Stimulated activated CD4-positive, alpha-beta T cell treated with anti-CD3 and anti-CD28 coated beads, Interleukin-1b, Interleukin-23, amount 100 ng/mL, for 1 hour (primary cell): ENCODE measurements at places on chromosomes 7 and 10.

- no peak for DNase-seq
Measured at GRCh38 chr10:77228559-77228958, 409.0 kb downstream of the KCNMA1 start.

- no peak for DNase-seq
Measured at GRCh38 chr7:966291-967069, 8.9 kb downstream of the COX19 start.

DNA sequence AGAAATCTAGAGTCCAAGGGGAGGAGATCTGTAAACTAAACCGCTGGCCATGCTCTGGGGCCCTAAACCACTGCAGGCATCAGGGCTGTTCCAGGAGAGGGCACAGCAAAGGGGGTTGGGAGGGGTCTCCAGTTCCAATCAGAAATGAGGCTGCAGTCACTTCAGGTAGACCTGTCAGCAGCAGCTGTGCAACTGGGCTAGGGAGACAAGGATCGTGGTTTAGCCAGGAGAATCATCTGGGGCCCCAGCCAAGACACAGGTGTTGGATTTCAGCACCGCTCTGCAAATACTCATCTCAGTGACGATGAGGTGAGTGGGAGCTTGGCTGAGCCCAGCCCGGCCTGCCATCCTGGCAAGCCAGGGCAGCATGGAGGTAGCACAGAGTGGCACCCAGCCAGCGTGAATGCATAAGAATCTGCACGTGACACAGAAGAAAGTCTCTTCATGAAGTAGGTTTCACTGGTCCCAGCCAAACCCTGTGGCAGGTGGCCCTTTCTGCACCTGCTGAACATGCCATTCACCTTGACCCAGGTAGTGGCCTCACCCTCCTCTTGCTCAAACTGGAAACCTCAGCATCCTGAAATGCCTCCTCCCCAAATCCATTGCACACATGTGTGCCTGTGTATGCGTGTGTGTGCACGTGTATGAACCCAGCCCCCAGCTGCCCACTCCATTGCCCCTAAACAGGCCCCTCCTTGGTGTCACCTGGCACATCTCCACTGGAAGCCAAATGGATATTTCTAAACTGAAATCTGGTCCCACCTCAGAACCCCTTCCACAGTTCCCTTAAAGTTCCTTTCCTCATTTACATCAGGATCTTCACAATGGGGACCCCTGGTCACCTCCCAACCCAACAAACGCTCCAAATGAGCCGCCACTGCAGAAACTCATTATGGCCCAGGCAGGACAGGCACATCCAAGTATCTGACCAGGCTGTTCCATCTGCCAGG, 9.6 kb downstream of the GPRIN2 start:
- no peak for DNase-seq

GRCh38 chr7:1113548-1113885, 25.6 kb downstream of the GPER1 start:
- DNase-seq: no peak

GRCh38 chr10:24262929-24263590, 54.1 kb downstream of the KIAA1217 start:
- no peak for DNase-seq

DNA sequence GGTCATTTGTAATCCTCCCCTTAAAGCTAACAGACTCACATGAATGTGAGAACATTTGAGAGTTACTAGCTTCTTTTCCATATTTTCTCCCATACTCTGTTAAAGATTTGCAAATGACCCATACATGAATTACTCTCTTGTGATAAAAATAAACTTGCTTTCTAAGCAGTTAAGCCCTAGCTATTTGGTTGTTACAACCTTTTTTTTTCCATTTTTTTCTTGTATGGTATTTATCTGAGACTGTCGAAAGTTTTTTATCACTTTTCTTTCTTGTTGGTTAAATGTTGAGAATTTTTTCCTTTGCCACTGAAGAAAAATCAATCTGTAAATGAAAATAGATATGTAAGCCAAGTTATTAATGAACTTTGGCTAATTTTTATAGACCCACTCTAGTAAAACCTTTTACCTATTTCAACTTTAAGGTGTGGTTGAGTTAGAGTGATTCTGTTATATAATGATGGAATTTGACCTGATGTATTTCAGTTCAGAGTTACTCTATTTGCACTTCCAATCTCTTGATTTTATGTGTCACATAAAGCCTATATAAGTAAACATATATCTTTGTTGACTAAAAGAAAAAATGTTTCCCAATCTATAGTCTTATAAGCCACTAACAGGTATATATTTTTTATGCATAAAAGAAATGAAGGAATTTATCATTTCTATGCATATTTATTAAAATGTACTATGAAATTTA, 19.0 kb upstream of the TMEM229A start:
- no peak for DNase-seq

GRCh38 chr7:99373091-99374066, 1.2 kb upstream of the ARPC1B start:
- DNase-seq: no peak

- DNase-seq: no peak
Measured at GRCh38 chr7:47937065-47937687, 11.1 kb downstream of the PKD1L1 start.

- no peak for DNase-seq
Measured at GRCh38 chr10:71289421-71290130, 29.5 kb upstream of the SLC29A3 start.

DNA sequence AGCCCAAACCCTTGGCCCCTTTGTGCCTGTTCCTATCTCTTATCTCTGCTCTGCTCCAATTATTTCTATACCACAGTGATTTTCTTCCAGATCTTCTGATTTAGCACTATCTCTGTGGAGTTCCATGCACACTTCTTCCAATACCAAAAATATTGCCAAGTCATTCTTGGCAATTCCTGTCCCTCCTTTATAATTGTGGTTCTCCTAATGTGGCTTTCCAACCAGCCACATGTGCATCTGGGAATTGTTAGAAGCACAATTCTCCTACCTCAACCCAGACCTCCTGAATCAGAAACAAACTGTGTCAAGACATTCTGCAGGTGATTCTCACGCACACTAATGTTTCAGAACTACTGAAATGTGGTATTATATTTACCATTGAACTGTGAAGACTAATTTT, 447.8 kb upstream of the IGFBP3 start:
- no peak for DNase-seq

- no peak for DNase-seq
Measured at GRCh38 chr7:121166916-121167315, 161.9 kb upstream of the WNT16 start.

DNA sequence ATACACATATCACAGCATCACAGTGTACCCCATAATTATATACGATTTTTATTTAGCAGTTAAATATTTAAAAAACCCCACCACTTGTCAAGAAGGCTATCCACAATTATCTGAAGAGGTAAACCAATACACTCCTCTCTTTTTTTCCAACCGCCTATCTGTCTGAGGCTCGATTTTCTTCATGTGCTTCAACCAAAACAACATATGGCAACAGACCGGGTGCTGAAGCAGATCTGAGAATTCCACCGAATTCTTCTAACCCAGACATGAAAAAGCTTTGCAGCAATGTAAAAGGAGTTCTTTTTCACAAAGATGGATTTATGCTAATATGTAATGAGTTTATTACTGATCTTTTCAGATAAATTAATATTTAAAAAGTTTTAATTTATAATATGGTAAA, 132.4 kb upstream of the RHEB start:
- no peak for DNase-seq

DNA sequence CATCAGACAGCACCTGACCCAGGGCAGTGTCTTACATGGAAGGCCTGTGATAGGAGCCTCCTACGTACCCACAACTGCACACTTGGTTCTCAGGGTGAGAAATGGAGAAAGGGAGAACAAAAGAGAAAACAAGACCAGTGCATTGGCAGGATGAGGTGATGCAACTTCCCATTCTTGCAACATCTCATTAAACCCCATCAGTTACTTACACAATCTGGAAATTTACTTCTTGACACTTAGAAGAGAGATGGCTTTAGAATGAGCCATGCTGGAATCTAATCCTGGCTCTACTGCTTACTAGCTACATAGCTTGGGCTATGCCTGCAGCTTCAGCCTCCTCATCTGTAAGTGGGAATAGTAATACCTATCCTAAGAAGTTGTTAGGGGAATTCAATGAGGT, 391.7 kb downstream of the KCNMA1 start:
- DNase-seq: no peak
